Stimulated activated CD4-positive, alpha-beta T cell treated with anti-CD3 and anti-CD28 coated beads, TNF-alpha, amount 100 ng/mL, for 48 hours (primary cell): ENCODE measurements at places on chromosomes 13 and 19.

DNA sequence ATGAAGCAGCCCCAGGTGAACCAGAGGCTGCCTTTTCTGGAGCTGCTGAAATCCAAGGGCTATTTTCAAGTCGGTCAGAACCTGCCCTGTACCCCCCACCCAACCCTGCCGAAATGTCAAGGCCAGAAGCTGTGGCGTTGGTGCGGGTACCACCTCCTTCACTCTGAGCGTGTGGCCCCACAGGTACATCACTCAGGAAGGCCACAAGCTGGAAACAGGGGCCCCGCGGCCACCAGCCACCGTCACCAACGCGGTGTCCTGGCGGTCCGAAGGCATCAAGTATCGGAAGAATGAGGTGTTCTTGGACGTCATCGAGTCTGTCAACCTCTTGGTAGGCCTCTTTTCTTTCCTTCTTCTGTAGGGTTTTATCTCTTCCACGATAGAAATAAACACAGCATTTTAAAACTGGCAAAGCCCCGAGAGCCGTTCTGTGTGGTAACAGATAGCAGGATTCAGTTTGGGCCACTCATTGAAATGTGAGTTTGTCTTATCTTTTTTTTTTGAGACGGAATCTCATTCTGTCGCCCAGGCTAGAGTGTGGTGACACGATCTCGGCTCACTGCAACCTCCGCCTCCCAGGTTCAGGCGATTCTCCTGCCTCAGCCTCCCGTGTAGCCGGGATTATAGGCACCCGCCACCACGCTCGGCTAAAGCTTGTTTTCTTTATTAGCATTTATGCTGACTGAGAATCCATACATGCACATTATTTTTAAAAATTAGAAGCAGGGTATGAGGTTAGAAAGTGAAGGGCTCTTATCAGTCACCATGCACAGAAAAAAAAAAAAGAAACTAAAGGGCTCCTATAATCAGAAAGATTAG, 11.3 kb downstream of the AP1M1 start:
- no peak for DNase-seq

- DNase-seq: no peak
Observed at GRCh38 chr13:83153848-83154247, 728.4 kb downstream of the SLITRK1 start.

DNA sequence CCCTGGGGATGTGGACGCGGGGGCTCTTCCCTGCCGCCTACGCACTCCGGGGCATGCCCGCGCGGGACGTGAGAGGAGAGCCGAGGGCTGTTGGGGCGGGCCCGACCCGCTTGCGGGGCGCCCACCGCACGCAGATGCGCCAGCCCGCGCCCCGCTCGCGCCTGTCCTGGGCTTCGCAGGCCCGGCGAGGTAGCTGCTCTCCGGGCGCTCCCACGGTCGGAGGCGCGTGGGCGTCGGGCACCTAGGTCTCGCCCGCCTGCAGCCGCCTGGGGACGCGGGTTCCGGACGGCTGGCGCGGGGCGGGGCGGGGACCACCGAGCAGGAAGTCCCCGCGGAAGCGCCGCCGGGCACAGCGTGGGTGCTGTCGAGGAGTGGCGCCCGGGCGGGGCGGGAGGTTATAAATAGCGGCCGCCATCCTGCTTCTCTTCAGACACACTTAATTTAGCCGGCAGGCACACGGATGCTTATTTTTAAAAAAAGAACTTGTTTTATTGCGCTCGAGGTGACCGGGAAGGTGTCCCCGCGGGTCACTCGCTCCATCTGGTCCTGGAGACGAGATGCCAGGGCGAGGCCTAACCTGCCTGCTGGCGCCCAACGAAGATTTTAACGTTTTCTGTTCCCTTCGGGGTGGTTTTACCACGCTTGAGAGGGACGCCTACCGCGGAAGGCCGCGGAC, 561 bp upstream of the GJA3 start:
- no peak for DNase-seq

DNA sequence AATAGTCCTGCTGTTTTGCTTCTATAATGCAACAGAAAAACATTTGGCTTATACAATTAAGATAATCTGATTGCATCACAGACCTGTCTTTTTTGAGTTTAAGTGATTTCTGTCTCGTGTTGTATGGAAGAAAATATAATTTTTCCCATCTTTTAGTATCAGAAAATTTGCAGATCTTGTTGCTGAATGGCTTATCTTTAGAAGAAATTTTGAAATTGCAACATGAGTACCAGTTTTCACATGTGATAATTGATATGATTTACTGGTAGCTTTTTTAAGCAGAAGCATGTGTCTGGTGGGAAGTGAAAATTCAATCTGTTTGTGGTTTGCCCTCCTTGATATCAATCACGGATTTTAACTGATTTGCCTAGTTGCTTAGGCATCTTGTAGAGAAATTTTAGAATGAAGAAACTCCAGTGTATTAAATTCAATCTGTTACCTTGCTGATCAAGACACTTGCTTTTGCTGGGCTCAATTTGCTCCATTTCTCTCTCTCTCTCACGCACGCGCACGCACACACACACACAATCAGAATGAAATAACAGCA, 89.8 kb upstream of the MYCBP2 start:
- DNase-seq: no peak

DNA sequence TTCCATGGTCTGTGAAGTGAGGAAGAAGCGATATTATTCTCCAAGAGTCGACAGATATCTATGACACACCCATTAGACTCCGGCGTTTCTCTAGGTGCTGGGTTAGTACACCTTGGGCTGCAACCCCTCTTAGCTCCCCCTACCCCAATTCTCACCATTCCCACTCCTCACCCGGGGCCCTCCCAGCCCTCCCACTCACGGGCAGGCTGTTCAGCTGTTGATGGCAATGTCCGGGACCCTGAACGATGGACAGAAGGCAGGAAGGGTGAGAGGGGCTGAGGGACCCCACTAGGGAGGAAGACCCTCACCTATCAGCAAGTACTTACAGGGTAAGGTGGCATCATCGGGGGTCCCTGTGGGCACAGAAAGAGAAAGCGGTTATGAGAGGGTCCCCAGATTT, 9.2 kb downstream of the LGALS4 start:
- no peak for DNase-seq

GRCh38 chr19:10045371-10045770, 32.1 kb downstream of the RDH8 start:
- no peak for DNase-seq

GRCh38 chr13:43374621-43375020, 351.2 kb downstream of the DNAJC15 start:
- DNase-seq: no peak

- DNase-seq: no peak
Observed at GRCh38 chr13:39250440-39250839, 212.2 kb downstream of the NHLRC3 start.

GRCh38 chr13:39963612-39964011, 308.1 kb downstream of the COG6 start:
- DNase-seq: no peak

GRCh38 chr19:1755467-1756171, 2.3 kb downstream of the ONECUT3 start:
- DNase-seq: no peak

- no peak for DNase-seq
Observed at GRCh38 chr13:78632996-78633395, 26.0 kb downstream of the OBI1 start.
